Stimulated activated CD8-positive, alpha-beta memory T cell treated with anti-CD3 and anti-CD28 coated beads, Interleukin-7, amount 100 ng/mL, for 48 hours (primary cell): ENCODE measurements at places on chromosomes 3 and 15.

DNA sequence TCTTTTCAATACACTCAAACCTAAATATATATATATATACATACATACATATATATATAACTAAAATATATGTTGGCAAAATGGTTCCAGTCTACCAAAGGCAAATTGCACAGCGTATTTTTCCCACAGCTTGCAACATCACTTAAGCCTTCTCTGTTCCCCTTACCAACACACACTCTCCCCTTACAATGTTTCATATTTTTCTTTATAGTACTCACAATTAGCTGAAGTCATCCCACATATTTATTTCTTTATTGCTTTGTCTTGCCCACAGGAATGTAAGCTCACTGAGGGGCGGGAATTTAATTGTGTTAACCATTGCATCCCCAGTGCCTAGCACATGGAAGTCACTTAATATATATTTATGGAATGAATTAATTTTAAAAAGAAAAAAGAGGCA lies 288.3 kb downstream of the ULK4 start:
- no peak for DNase-seq

GRCh38 chr3:152853196-152853595 lies 18.3 kb downstream of the P2RY1 start:
- no peak for DNase-seq

DNA sequence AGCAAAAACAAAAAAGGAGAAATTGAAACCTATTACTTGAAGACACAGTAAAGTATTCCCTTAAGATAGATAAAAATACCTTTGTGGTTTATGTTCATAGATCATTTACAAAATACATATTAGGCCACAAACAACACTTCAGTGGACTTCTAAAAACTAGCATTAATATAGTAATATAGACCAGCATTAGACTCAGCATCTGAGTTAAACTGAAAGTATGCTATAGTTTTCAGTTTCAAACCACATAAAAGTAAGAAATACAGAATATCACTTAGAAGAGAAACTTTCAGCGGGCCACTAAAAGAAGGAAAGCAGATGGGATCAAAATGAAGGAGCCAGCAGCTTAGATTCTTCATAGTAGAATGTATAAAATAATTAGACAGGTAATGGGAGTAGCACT lies 86.6 kb downstream of the MSL2 start:
- no peak for DNase-seq

GRCh38 chr3:156460206-156460611 lies 94.7 kb downstream of the SSR3 start:
- no peak for DNase-seq

- DNase-seq = no peak
Observed at GRCh38 chr3:171261487-171261886, 198.7 kb downstream of the TNIK start.

GRCh38 chr15:82810061-82810889 lies 847 bp downstream of the WHAMM start:
- DNase-seq = no peak

DNA sequence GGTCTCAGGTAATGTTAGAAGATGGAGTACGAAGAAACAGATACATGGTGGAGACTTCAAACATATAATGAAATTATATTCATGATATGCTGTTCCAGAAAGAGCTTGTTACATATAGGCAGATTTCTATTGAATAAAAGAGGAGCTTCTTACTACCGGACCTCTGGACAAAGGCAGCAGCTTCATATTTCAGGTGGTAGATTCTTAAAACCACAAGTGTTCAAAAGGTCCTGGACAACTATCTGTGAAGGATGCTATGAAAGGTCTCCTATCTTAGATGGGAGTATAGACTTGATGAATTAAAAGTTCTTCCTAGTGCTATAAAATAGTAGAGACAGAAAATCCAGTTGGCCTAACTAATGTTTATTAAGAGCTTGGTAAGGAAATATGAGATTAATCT lies 43.2 kb downstream of the MYLK start:
- no peak for DNase-seq

- no peak for DNase-seq
Observed at GRCh38 chr3:191355406-191355805, 25.1 kb upstream of the UTS2B start.

GRCh38 chr3:11770477-11771391 lies 76.0 kb downstream of the TAMM41 start:
- DNase-seq = peak; percentile 74

DNA sequence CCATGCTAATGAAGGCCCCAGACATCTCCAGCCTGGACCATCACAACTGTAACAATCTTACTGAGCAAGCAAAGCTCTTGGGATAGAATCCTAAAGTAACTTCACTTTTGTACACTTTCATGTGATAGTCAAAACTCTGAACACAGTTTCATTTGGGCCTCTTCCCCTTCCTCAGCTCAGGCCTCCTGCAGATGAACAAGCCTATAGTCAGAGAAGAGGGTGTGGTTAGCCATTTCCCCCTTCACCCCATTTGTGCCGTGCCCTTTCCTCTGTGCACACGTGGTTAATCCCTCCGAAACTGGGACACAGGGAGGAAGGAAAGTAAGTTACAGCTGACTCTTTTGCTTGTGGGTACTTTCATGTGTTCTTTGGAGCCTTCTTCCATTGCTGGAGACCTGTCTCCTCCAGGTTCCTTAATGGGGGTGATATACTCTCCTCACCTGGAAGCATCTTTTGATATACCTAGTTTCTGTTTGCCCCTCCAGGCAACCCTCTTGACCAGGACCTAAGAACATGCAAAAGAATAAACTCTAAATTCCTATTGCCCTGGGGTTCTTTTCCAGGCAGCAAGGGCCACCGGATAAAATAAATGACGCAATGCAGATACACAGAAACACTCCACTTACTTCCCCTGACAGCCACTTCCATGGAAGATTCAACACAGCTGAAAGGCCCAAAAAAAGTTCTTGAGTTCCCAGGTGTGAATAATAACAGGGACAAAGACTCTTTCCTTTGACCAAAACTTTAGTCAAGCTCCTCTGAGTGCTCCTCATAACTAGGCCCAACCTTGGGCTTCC lies 29.6 kb upstream of the CSTA start:
- no peak for DNase-seq
